ENCODE measurements at places on chromosomes 1 and 21.

DNA sequence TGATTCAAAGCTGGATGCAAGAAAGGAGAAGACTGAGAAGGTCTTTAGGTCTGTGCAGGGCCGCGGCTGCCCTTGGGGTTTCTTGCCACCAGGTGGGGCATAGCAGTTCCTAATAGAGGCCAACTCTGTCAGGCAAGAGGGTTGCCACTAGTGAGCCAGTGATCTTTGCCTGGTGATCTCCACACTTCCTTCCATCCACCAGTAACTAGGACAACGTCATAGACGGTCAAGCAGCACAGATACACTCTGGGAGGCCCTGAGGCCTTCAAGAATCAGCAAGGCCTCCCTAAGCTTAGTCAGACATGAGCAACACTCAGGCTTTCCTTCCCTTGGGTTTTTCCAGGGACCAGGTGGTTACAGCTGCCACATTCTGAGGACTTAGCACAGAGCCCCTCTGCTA is 32.9 kb upstream of the ATP2B4 start:
- DNase-seq, result no peak

DNA sequence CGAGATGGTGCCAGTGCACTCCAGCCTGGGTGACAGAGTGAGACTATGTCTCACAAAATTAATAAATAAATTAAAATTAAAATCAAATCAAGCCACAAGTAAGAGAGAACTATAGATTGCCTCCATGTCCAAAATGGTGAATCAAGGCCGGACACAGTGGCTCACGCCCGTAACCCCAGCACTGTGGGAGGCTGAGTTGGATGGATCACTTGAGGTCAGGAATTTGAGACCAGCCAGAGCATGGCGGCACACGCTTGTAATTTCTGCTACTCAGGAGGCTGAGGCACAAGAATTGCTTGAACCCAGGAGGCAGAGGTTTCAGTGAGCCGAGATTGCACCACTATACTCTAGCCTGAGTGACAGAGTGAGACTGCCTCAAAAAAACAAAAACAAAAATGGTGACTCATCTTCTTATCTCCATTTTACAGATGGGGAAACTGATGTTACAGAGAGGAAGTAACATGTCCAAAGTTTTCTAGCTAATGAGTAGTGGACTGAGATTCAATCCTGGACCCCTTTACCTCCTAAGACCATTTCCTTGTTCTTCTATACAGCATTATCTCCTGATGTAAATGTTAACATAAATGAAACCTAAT is 99.0 kb upstream of the HNRNPU start:
- DNase-seq, result no peak

GRCh38 chr1:96387785-96388184 is 333.8 kb upstream of the PTBP2 start:
- no peak for DNase-seq

GRCh38 chr1:246159279-246160227 is 347.5 kb downstream of the SMYD3 start:
- DNase-seq, result no peak

DNA sequence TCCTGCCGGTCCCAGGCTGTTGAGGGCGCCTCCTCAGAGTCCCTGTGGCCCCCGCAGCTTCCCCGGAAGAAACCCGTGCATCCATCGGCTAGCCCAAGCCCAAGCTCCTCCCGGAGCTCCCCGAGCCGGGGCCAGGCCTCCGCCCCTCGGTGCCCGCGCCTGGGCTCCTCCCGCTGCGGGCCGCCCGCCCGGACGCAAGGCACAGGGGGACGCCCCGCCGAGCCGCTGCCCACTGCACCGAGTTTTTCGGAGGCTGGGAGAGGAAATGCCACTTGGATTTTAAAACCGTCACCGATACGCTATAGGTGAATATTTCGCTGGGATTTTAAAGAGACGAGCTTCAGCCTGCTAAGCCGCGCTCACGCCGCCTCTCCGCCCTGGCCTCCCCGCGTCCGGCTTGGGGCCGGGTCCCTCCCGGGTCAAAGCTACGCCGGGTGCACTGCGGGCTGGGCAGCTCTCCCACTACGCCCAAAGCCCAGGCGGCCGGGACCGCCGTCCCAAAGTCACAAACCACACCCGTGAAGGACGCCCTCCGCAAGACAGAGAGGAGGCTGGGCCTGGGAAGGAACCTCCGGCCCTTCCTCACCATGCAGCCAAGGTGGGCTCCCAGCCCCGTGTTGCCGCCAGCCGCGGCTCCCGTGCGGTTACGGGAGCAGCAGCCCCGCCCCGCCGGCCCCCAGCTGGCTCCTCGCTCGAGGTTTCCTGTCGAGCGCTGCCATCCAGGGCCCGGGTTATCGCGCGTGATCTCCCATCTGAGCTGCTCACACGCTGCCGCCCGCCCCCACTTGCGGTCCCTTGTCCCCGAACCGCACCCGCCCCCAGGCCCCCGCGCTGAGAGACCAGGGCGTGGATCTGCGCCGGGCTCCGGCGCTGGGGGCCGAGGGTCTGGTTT is 63.2 kb downstream of the CD247 start:
- DNase-seq, result peak; percentile 75
